Panc1 (cell line): ENCODE measurements at places on chromosomes 16 and 17.

DNA sequence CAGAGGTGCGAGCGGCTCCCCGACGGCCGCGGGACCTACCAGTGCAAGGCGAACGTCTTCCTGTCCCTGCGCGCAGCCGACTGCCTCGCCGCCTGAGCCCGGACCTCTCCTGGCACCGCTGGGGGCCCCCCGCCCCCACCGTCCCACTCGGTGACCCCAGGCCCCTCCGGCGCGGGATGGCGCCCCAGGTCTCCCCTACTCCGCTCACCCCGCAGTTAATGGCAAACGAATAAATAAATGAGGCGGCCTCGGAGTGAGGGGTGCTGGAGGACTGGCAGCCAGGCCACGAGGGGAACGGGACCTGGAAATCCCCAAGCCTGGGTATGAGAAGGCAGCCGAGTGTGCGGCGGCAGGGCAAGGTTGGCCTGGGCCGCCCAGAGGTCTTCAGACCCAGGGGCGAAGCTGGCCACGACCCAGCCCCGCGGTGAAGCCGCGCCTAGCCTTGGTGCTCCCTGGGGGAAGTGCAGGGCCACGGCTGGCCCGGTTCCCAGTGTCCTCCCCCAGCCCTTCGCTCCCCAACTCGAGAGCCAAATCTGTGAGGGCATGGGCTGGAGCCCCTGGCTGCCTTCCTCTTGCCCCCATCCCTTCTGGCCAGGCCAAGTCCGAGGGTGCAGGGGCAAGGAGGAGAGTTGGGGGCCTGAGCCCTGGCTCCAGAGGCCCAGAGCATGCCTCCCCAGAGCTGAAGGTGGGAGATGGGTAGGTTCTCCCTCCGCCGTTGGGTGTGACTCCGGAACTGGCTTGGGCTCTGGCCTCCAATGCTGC, 796 bp downstream of the NPB start:
- no peak for DNase-seq

DNA sequence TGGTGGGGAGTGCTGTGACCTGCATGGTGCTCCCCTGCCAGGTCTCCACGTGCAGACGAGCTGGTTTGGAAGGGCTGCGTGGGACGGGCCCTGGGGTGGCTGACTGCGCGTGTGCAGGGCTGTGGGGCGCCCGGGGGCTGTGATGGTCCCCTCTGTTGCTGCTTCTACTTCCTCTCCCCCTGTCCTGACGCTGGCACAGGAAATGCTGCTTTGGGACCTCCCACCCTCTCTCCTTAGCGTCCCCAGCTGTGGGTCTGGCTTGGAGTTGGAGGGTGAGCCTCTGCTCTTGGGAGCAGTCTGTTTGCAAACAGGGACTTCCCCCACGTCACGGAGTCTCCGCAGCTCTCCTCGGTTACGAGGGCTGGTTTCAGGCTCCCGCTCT, 35.2 kb downstream of the TSC2 start:
- no peak for DNase-seq

GRCh38 chr17:42818379-42818778, 5.7 kb downstream of the BECN1 start:
- no peak for DNase-seq

DNA sequence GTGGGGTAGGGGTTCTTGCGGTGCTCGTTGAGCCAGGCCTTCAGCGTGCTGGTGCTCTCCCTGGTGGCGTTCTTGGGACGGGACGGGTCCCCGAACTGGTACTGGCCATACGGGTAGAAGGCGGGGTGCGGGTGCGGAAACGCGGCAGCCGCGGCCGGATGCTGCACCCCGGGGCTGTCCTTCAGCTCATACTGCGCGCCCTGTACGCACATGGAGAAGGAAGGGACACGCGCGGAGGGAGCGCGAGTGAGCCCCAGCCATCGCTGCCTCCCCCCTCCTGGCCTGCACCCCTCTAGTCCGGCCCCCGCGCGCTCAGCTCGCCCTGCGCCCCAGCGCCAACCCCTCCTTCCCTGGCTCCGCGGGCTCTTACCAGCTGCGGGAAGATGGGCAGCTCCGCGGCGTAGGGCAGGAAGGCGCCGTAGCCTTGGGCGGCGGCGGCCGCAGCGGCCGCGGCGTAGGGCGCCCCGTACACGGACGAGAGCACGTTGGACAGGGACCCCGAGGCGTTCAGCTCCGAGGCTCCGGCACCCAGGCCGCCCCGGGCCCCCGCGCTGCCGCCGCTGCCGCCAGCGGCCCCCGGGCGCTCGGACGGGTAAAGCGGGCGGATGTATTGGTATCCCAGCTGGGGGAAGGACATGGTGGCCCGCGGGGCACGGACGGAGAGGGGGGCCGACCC, 1.0 kb downstream of the IRX3 start:
- DNase-seq = no peak

- no peak for DNase-seq
Measured at GRCh38 chr17:43834106-43834505, 1.2 kb upstream of the MPP3 start.

DNA sequence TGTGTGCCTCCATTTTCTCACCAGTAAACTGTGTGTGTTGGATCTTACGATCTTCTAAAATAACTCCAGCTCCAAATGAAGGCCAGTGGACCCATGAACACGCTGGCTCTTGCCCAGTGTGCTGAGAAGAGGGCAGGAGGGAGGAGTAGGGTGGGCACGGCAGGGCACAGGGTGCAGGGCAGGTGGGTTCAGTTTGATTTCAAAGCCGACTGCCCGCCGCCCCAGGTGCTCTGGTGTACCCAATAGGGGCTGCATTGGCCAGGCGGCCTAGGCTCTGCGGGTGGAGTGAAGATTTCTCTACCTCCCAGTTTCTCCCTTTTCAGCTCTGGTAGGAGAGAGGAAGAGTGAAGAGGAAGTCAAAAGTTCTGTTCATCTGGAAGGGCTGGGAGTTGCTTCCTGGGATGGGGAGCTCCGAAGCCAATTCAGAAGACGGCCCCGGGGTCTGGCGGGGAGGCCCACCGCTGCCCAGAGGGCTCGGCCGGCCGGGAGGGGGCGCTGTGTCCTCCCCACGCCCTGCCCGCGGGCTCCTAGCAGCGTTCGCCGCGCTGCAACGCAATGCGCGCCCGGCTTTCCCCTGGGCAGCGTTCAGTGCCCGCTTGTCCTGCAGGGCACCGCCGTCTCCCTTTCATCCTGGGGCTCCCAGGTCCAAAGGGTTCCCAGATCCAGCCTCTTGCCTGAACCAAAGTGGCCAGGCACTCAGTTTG, 1.1 kb upstream of the CRHR1 start:
- DNase-seq = no peak

- no peak for DNase-seq
Measured at GRCh38 chr17:78166416-78166815, 2.0 kb upstream of the SYNGR2 start.
